ENCODE measurements at places on chromosomes 3 and 15. TPM values are rescaled to one million over a fixed set of nuclear protein-coding genes. Genes with fewer than 3 reads are reported as not detected.

Gene RAD51
- 5.0 TPM for total RNA-seq

Gene FILIP1L
- total RNA-seq: 4.3 TPM

Gene ATRIP
- total RNA-seq: 15.8 TPM

Gene MUC4
- 2.5 TPM for total RNA-seq

DNA sequence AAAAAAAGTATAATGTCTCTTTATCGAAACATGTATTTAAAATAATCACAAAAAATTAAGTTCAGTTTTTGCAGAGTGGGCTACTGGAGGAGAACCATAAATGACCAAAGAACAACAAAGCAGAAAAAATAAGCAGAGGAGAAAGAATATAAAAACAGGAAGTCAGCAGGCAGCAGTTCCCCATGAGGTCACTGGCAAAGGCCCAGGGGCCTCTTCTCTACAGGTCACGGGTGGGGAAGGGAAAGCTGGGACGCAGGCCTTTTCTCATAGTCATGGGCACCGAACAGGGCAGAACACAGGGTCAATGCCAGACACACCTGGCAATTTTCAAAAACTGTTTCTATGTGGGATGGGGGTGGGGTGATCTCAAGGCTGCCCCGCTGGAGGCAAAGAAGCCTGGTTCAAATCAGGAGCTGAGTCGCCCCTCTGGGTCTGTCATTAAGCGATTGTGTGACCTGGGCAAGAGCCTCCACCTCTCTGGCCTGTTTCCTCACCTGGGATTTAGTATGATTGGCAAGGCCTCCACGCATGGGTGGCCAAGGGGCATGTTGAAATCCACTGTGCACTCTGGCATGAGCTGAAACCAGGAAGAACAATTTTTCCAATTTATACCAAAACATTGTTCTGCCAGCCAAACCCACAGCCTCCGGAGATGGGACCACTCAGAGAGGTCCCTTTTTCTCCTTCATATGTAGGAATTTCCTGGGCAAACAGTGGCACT lies 43.8 kb upstream of the UACA start:
- DNase-seq: no peak

- DNase-seq: no peak
Measured at GRCh38 chr15:96058103-96058851, 272.2 kb upstream of the NR2F2 start.

DNA sequence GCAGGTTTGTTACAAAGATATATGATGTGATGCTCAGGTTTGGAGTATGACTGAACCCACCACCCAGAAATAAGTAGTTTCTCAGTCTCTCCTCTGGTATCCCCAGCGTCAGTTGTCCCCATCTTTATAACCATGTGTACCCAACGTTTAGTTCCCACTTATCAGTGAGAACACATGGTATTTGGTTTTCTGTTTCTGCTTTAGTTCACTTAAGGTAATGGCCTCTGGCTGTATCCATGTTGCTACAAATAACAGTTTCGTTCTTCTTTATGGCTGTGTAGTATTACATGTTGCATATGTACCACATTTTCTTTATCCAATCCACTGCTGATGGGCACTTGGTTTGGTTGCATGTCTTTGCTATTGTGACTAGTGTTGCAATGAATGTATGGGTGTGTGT lies 132.3 kb downstream of the LMLN start:
- DNase-seq: no peak

GRCh38 chr15:35260941-35261340 lies 175.8 kb upstream of the NANOGP8 start:
- DNase-seq: no peak

Data from glutamatergic neuron (in vitro differentiated cells).